ENCODE measurements at places on chromosomes 1 and 21.

GRCh38 chr21:31480228-31480627 lies 136.2 kb upstream of the TIAM1 start:
- no peak for DNase-seq

DNA sequence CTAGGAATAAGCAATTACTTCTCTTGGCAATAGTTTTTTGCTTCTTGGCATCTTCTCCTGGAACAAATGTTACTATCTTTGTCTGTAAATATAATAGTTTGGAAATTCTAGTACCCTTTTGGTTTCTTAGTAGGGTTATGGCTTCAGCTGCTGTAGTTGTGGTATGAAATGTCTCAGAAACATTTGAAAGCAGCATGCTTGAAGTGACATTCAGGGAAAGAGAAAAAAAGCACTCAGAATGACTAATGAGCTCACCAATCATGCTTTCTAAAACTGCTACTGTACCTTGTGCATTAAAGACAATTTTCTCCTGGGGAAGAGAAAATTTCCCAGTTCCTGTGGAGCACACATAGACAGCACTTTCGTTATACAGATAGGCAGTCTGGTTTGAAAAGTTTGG lies 21.0 kb downstream of the NUP133 start:
- DNase-seq = no peak

- no peak for DNase-seq
These were observed 7.9 kb upstream of the SRP9 start for GRCh38 chr1:225769687-225770086.

- DNase-seq = no peak
These were observed 92.1 kb upstream of the C1orf174 start for GRCh38 chr1:3992103-3992556.

GRCh38 chr21:44946254-44947041 lies 6.6 kb downstream of the SLX9 start:
- no peak for DNase-seq

GRCh38 chr1:178389441-178389840 lies 107.3 kb downstream of the CLEC20A start:
- DNase-seq = no peak

DNA sequence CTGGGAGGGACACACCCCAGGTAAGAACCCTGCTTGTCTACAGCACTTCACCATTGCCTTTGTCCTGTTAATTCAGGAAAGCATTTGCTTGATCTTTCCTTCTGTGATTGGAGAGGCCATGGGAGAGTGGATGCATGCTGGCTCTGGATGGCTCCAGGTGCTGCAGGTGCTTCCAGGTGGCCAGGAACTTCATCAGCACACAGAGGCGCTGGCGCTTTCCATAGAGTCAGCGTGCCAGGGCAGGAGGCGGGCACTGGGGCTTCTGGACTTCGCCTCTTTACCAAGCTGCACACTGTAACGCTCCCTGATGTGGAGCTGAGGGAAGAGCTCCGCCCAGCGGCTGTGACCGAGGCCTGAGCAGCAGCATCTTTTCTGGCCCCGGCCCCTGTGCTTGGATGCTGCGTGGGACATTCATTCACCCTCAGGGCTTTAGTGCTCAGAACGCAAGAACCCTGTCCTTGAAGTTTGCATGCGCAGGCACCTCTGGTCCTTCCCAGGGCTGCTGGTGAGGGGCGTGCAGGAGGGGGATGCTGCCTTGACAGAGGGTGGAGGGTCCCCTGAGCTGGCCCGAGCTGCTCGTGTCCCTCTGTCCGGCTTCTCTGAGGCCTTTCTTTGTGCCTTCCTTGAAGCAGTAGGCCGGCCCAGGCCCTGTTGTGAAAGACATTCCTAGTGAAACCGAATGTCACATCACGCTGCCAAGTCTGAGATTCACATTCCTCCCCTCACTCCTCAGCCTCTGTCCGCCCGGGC lies 1.6 kb upstream of the MX2 start:
- no peak for DNase-seq

DNA sequence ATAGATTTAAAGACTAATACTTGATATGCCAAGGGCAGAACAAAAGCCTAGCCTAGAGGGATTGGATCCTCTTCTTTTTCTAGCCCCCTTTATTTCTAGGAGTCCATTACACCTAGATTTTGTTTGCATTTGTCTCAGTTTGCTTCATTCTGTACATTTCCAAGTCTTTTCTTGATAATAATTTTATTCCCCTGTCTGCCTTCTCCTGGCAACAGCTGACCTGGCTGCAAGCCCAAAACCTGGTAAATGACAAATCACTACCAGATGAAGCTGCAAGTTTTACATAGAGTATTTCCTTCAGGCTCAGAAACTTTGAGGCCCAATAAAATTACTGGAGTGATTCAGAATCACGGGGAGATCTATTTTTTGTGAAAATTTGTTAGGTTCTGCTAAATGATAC lies 36.5 kb upstream of the LHX8 start:
- no peak for DNase-seq

All from HFFc6 (cell line).